Hepatocyte (in vitro differentiated cells): ENCODE measurements at places on chromosomes 13 and 19. TPM values are rescaled to one million over a fixed set of nuclear protein-coding genes. Genes with fewer than 3 reads are reported as not detected.

GRCh38 chr13:75013818-75014217 is 468.2 kb downstream of the TBC1D4 start:
- H3K27me3 ChIP-seq: no peaks in the 10 kb centered on the region
- no peak for DNase-seq
- no peaks in the 10 kb centered on the region for H3K36me3 ChIP-seq
- H3K27ac ChIP-seq: no peak overlapping the region

GRCh38 chr19:6086068-6086788 is 24.1 kb downstream of the RFX2 start:
- peaks cover 15% of the 10 kb centered on the region for H3K4me1 ChIP-seq
- H3K27ac ChIP-seq: peak overlapping the region; percentile 92
- H3K4me3 ChIP-seq: no peak overlapping the region
- no peak for DNase-seq
- no peaks in the 10 kb centered on the region for H3K27me3 ChIP-seq
- no peaks in the 10 kb centered on the region for H3K36me3 ChIP-seq

DNA sequence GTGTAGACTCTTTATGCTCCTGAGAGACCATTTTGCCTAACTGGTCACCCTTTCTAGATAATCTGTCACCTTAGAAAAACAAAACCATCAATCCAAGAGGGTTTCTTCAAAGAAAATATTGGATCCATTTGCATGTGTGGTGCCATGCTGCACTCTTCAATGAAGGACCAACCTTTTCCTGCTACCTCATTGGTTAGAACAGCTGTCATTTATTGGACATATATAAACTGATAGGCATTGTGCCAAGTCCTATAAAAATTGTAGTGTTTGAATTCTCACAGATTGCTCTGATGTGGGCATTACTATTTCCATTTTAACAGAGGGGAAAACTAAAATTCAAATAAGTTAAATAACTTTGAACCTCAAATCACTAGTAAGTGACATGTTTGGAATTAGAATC is 333.2 kb downstream of the MYO16 start:
- no peaks in the 10 kb centered on the region for H3K36me3 ChIP-seq
- no peak overlapping the region for H3K27ac ChIP-seq
- H3K4me1 ChIP-seq: no peaks in the 10 kb centered on the region
- DNase-seq: no peak
- no peak overlapping the region for H3K4me3 ChIP-seq

DNA sequence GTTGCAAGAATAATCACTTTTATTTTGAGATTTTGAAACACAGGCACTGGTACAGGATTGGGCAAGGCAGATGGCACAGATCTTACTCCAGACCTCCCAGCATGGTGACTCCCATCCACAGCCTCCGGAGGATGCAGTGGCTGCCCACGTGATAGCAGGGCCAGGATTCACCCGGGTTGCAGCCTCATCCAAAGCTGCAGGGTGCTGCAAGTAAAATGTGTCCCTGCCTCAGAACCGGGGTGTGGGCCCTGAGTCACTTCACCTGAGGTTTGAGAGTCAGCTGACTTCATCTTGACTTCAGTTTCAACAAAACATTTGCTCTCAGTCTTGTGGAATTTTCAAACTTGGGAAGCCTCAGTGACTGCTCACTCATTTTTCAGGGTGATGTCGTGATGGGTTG is 201.9 kb downstream of the FGF9 start:
- H3K4me3 ChIP-seq: no peak overlapping the region
- no peak overlapping the region for H3K27ac ChIP-seq
- no peaks in the 10 kb centered on the region for H3K27me3 ChIP-seq

DNA sequence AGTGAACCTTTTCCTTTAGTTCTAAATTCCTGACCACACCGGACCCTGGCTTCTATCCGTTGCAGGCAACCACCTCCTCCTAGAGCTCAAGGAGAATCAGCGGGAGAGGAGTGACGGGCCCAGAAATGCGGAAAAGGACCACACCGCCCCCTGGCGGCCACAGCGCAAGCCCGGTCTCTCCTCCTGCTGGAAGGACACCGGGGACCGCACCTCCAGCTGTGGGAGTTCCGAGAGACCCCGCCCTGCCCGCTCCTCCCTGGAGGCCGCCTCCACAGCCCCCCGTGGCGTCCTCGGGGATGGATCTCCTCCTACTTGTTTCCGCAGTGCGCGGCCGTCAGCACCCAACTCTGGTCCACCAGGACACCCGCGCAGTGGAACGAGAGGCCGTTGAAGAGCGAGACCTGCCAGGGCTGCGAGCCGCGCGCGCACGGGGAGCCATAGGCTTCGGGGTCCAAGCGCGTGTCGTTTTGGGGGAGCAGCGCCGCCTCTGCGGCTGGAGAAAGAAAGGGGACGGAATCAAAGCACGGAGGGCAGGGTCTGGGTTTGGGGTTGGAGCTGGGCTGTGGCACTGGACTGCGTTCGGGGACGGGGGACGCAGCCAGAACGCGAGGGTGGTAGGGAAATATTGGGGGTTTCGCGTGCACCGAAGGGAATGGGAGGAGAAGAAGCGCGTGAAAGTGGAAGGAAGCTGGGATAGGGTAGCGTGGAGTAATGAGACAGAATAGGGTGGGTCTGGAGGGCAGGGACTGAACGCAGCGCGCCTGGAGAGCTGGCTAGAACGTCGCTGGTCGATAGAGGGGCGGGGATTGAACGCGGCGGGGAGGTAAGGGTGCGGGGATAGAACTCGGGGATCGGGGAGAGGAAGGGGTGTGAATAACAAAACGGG is 2.5 kb downstream of the KLK10 start:
- H3K4me1 ChIP-seq: peaks cover 8% of the 10 kb centered on the region
- peak; percentile 69 for DNase-seq
- no peak overlapping the region for H3K27ac ChIP-seq

DNA sequence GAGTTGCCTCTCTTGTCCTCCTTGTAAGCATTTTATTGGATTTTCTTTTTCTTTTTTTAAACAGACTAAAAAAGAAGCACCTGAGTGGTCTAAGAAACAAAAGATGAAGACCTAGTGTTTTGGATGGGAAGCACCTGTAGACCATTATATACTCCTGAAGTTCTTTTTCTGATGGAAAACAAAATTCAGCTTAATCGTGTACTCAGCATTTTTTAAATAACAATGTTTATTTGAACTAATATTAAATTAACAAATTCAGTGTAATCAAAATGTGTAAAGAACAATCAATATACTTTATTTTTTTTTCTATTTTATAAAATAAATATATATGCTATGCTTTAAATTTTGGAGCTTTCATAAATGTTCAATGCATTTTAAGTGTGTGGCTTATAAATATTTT is 43.0 kb upstream of the KLF5 start:
- no peaks in the 10 kb centered on the region for H3K36me3 ChIP-seq
- H3K4me1 ChIP-seq: peaks cover 5% of the 10 kb centered on the region
- DNase-seq: no peak
- no peak overlapping the region for H3K4me3 ChIP-seq
- no peak overlapping the region for H3K27ac ChIP-seq

DNA sequence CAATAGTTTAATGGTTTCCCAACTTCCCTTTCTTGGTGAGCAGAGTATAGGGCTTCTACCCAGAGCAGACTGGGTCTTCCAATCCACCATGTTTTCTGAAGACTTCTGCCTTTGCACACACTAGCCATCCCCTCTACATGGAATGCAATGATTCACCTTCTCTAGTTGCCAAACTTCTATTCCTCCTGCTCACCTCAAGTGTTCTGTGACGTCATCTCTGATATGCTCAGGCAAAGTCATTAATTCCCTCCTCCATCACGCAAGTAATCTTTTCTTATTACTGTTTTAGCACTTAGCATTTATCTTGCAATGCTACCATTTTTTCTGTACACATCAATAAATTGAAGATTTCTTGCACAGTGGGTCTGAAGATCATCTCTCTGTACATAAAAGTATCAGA is 174.2 kb downstream of the RBM26 start:
- H3K36me3 ChIP-seq: no peaks in the 10 kb centered on the region
- H3K27ac ChIP-seq: no peak overlapping the region
- no peaks in the 10 kb centered on the region for H3K4me1 ChIP-seq
- DNase-seq: no peak
- no peaks in the 10 kb centered on the region for H3K27me3 ChIP-seq

- H3K36me3 ChIP-seq: no peaks in the 10 kb centered on the region
- H3K4me3 ChIP-seq: no peak overlapping the region
- no peak for DNase-seq
Observed at GRCh38 chr13:80824229-80824628, 483.3 kb upstream of the SPRY2 start.

GRCh38 chr13:112444416-112445399 is 68.6 kb downstream of the SPACA7 start:
- H3K4me3 ChIP-seq: no peak overlapping the region
- no peaks in the 10 kb centered on the region for H3K4me1 ChIP-seq
- H3K27ac ChIP-seq: no peak overlapping the region
- H3K36me3 ChIP-seq: no peaks in the 10 kb centered on the region
- peaks cover 12% of the 10 kb centered on the region for H3K27me3 ChIP-seq

DNA sequence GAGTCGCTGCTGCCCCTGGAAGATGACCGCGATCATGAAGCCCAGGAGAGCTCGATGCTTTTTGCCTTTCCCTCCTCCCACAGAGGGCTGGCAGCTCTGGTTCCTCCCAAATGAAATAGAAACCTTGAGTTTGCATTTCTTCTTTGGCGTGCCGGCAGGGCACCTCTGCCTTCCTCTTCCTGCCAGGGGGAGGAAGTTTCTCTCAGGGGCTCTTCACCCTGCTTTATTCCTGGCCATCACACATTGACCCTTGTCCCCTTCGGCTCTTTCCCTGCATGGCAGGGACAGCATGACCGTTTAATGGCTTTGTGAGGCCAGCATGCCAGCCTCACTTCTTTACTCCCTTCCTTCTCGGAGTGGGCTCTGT is 47.9 kb downstream of the ACTN4 start:
- no peak for DNase-seq
- no peaks in the 10 kb centered on the region for H3K27me3 ChIP-seq
- peak overlapping the region; percentile 97 for H3K27ac ChIP-seq
- no peak overlapping the region for H3K4me3 ChIP-seq

DNA sequence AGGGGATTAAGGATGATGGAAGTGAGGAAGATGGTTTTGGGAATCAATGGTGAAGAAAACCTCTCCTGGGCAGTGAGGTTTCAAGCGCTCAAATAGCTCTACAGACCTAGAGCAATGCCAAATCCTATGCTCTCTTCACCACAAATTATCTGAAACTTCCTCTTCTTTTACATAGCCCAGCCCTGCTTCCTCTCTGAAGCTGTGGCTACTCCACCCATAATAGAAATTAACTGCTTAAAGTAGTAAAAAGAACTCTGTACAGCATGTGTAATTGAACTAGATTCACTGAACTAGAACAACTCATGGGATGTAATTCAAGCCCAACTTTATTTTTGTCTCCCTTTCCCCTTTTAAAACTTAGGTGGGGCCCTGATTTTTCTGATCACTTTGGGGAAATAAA is 20.4 kb upstream of the IFT88 start:
- H3K4me1 ChIP-seq: peaks cover 12% of the 10 kb centered on the region
- no peaks in the 10 kb centered on the region for H3K27me3 ChIP-seq
- no peak overlapping the region for H3K4me3 ChIP-seq
- H3K36me3 ChIP-seq: no peaks in the 10 kb centered on the region
- no peak for DNase-seq

DNA sequence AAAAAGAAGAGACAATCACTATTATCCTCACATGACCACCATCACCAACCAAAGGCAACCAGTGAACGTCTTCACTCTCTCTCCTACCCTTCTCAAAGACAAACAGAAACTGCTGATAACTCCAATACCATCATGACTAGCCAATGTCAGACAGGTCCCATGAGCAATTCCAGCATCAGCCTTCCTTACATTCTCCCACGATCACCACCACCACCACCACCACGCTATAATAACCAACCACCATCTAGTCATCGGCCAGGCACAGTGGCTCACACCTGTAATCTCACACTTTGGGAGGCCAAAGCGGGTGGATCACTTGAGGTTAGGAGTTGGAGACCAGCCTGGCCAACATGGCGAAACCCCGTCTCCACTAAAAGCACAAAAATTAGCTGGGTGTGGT is 3.9 kb downstream of the MYO1F start:
- no peak overlapping the region for H3K27ac ChIP-seq
- H3K27me3 ChIP-seq: no peaks in the 10 kb centered on the region
- no peaks in the 10 kb centered on the region for H3K4me1 ChIP-seq
- no peak for DNase-seq
- no peaks in the 10 kb centered on the region for H3K36me3 ChIP-seq

- DNase-seq: peak; percentile 58
- H3K36me3 ChIP-seq: no peaks in the 10 kb centered on the region
- no peaks in the 10 kb centered on the region for H3K27me3 ChIP-seq
- H3K4me1 ChIP-seq: peaks cover 9% of the 10 kb centered on the region
- peak overlapping the region; percentile 62 for H3K27ac ChIP-seq
Observed at GRCh38 chr19:10544242-10544752, 593 bp downstream of the ATG4D start.

GRCh38 chr19:17963936-17964691 is 2.8 kb upstream of the KCNN1 start:
- no peak overlapping the region for H3K4me3 ChIP-seq
- H3K4me1 ChIP-seq: peaks cover 5% of the 10 kb centered on the region
- H3K36me3 ChIP-seq: no peaks in the 10 kb centered on the region
- peaks cover 12% of the 10 kb centered on the region for H3K27me3 ChIP-seq
- no peak overlapping the region for H3K27ac ChIP-seq
- DNase-seq: no peak

DNA sequence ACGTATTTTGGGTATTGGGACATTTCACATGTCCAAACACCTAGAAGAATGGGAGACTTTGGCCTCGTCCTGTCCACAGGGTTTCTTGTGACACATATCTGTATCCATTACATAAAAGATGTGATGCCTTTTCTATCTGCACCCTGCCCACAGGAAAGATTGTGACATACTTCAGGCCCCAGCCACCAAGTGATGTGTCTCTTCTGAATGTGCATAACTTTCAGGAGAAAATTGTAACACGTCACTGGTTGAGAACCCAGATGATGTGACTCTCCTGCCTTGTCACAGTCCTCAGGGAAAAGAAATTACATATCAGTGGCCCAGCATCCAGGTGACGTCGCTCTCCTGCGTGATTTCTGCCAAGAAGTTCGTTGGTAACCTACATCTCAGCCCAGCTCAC is 21.0 kb upstream of the ZNF681 start:
- H3K4me1 ChIP-seq: no peaks in the 10 kb centered on the region
- no peak overlapping the region for H3K4me3 ChIP-seq
- no peak for DNase-seq
- H3K27me3 ChIP-seq: no peaks in the 10 kb centered on the region

- no peaks in the 10 kb centered on the region for H3K36me3 ChIP-seq
- no peak for DNase-seq
- H3K4me3 ChIP-seq: no peak within 1 kb of the TSS
- H3K27ac ChIP-seq: no peak within 1 kb of the TSS
- peaks cover 5% of the 10 kb centered on the region for H3K4me1 ChIP-seq
Observed at GRCh38 chr19:12886969-12887747, at the start of gene KLF1. KLF1 (minus strand) TSS chr19:12887201; CDS start chr19:12887140, 61 bp downstream.

DNA sequence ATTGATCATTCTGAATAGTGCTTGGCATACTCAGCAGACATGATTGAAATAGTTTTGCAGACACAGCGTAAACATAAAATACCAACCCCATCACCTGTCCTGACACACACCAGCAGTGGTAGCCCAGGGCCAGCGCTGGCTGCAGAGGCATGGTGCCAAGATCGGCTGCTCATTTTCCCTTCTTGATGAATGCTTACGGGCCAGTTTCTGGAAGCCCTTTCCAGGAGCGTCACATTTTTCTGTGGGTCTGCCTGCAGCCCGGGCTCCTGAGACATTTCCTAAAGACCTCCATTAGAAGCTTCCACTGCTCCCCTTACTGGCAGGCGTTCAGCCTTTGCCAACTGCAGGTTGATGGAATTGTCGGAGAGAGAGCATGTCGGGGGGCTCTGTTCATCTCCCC is 48.6 kb downstream of the CHST8 start:
- no peak for DNase-seq
- H3K4me3 ChIP-seq: no peak overlapping the region
- peaks cover 11% of the 10 kb centered on the region for H3K27me3 ChIP-seq
- no peak overlapping the region for H3K27ac ChIP-seq
- no peaks in the 10 kb centered on the region for H3K36me3 ChIP-seq
- no peaks in the 10 kb centered on the region for H3K4me1 ChIP-seq

AXL gene
- total RNA-seq: 35.0 and 45.9 TPM in 2 replicates

PCDH20 gene
- 10.2 and 11.2 TPM in 2 replicates for total RNA-seq

ATXN8OS gene
- total RNA-seq: 0.23 and 1.0 TPM in 2 replicates

RRAS gene
- 19.2 and 32.6 TPM in 2 replicates for total RNA-seq

LRFN3 gene
- total RNA-seq: 4.7 and 5.3 TPM in 2 replicates
